ENCODE measurements at places on chromosomes 12 and 14.

- H3K4me3 ChIP-seq = no peak overlapping the region
- H3K27me3 ChIP-seq = no peaks in the 10 kb centered on the region
- H3K4me1 ChIP-seq = no peaks in the 10 kb centered on the region
- peak; percentile 83 for DNase-seq
Observed at GRCh38 chr14:72680853-72681640, 212.9 kb downstream of the DPF3 start.

DNA sequence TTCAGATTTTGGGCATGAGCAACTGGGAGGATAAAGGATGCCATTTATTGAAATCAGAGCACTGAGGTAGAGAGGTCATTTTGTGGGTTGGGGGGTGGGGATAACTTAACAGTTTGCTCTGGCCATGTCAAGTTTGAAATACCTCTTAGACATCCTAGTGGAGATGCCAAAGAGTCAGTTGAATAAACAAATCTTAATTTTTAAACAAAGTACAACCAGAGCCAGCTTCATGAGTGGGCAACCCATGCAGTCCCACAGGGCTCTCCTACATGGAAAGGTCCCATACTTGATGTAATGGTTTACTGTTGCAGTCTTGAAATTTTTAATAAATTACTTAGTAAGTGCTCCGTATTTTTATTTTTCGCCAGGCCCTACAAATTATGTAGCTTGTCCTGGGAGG is 81.2 kb downstream of the ANO4 start:
- H3K27ac ChIP-seq = no peak overlapping the region
- no peaks in the 10 kb centered on the region for H3K36me3 ChIP-seq
- no peaks in the 10 kb centered on the region for H3K27me3 ChIP-seq

DNA sequence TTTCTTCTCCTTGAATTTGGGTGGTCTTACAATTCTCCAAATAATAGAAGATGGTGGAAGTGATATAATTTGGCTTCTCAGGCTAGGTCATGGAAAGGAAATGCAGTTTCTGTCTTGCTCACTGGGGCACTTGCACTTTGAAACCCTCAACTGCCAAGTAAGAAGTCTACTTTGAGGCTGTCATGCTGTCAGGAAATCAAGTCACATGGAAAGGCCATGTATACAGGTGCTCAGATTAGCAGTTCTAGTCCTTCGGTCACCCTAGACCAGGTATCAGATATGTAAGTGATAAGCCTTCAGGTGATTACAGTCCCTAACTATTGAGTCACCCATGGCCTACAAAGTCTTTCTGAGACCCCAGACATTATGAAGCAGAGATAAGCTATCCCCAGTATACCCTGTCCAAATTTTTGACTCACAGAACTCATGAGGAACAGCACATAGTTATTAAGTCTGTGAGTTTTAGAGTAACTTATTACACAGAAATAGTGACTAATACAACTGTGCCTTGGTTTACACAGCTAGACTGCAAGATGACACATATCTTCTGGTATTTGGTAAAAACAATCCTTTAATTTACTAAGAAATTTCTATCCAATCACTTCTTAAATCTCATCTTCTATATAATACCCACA is 26.3 kb upstream of the BBS10 start:
- peaks cover 7% of the 10 kb centered on the region for H3K36me3 ChIP-seq
- H3K4me3 ChIP-seq = no peak overlapping the region
- no peak for DNase-seq
- no peak overlapping the region for H3K27ac ChIP-seq
- H3K27me3 ChIP-seq = no peaks in the 10 kb centered on the region

DNA sequence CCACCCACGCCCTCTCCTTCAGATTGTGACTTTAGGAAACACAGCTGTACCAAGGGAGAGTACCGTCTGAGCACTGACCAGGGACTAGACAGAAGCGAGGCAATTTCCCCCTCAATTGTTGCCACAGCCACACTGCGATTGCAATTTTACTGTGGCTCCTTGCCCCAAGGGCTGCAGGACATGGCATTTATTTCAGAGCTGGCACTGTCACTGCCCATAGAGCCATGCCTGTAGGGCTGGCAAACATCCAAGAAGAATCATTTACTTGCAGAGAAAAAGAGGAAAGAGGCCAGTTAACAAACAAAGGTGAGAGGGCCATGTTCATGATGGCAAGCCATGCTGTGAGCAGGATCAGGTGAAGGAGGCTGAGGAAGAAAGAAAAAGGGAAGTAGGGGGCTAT is 129.6 kb downstream of the EMP1 start:
- H3K27me3 ChIP-seq = no peaks in the 10 kb centered on the region
- H3K36me3 ChIP-seq = no peaks in the 10 kb centered on the region
- no peaks in the 10 kb centered on the region for H3K4me1 ChIP-seq
- DNase-seq = no peak

DNA sequence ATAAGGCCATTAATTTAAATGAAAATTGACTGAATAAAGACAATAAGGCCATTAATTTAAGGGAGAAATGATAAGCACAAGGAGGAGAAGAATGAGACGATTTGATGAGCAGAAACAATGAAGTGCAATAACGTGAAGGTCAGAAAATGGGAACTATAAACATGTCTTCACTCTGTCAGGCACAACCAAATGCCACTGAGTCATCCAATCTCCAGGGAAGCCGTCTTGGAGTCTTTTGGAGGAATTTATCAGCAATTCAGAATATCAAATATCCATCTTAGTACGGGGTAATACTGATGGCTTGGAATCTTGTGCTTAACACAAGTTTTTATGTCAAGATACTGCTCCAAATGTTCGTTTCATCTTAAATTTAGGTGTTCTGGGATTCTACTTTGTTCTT is 159.9 kb downstream of the CAPZA3 start:
- peaks cover 2% of the 10 kb centered on the region for H3K4me1 ChIP-seq
- DNase-seq = no peak
- H3K27ac ChIP-seq = no peak overlapping the region
- H3K4me3 ChIP-seq = no peak overlapping the region
- no peaks in the 10 kb centered on the region for H3K36me3 ChIP-seq

- H3K4me1 ChIP-seq = peaks cover 2% of the 10 kb centered on the region
- no peak overlapping the region for H3K4me3 ChIP-seq
- DNase-seq = no peak
Observed at GRCh38 chr14:91167380-91167770, 53.5 kb downstream of the DGLUCY start.

DNA sequence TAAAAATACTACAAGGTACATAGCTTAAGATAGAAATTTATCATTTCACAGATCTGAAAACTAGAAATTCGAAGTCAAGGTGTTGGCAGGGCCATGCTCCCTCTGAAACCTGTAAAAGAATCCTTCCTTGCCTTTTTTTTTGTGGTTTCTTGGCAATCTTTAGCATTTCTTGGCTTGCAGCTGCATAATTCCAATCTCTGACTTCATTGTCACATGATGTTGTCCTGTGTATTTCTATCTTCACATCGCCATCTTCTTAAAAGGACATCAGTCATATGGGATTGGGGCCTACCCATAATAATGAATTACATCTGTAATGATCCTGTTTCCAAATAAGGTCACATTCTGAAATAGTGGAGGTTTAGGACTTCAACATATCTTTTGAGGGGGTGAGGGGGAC is 250.4 kb downstream of the TMTC2 start:
- H3K36me3 ChIP-seq = no peaks in the 10 kb centered on the region
- no peak overlapping the region for H3K27ac ChIP-seq
- no peak for DNase-seq
- H3K4me3 ChIP-seq = no peak overlapping the region
- no peaks in the 10 kb centered on the region for H3K27me3 ChIP-seq
- peaks cover 1% of the 10 kb centered on the region for H3K4me1 ChIP-seq

DNA sequence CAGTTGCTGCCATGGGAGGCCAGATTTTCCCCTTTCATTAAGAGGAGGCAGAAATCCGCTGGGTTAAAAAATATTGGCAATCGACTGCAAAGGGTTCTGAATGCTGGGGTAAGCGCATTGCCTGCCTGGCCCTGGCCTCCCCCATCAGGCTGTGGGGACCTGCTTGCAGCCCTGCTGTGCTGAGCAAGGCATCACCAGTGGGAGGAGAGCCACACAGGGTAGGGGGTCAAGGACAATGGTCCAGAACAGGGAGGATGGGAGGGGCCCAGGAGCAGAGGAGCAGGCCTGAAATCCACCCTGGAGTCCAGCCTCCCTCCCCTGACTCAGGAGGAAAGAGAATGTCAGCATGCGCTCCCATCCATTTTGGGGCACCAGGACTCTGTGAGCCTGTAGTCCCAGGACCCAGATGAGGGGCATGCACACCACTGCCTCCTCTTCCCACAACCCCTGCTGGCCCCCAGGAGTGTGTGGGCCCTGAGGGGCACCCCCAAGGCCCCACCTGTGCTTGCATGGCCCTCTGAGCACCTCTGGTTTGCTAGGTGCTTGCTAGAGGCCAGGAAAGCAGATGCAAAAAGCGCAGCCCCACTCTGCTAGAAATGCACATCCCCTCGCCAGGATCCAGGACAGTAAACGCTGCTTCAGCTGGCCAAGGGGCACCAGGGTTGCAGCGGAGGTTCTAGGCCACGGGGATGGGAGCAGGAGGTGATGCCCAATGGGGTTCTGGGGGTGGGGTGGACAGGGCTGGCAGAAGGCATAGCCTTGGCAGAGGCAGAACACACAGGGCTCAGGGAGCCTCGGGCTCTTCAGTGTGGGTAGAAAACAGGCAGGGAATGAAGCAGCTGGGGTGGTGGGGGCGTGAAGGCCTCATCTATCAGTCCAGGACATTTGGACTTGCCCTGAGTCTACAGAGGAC is 14.6 kb downstream of the TESC start:
- no peak overlapping the region for H3K27ac ChIP-seq
- DNase-seq = no peak
- H3K36me3 ChIP-seq = no peaks in the 10 kb centered on the region
- no peak overlapping the region for H3K4me3 ChIP-seq
- no peaks in the 10 kb centered on the region for H3K4me1 ChIP-seq

DNA sequence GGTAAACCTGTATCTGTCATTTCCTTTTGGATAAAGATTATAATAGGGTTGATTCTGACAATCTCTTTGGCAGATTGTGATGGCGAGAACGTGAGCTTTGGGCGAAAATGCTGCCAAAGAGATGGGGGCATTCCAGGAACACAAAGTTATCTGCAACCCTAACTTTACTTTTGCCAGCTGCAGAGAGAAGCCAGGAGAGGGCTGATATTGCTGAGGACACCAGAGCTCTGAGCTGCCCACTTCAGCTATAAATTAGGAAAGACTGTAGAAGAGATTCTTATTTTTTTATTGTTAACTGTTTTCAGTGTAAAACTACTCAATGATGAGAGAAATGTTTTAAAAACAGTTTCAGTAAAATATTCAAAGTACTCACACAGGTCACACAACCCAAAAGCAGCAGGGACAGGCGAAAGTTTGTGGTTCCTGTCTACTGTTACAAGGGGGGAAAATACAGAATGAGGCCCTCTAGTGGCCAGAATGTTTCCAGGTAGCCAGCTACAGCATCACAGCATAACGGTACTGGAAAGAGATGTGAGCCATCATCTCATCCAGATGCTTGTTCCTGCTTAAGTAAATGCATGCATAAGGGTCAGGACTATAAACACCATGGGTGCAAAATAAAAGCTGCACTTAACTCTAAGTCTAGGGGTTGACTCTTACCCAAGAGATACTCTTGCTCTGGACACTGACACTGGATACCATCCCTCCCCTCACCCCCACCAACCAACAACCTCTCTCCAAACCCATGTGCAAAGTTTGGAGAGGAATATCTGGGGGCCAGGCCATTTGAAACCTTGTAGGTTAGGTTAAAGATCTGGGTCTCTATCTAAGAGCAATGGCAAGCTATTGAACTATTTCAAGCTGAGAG is 498.4 kb downstream of the RMST start:
- H3K4me1 ChIP-seq = no peaks in the 10 kb centered on the region
- H3K4me3 ChIP-seq = no peak overlapping the region
- H3K36me3 ChIP-seq = no peaks in the 10 kb centered on the region
- H3K27ac ChIP-seq = no peak overlapping the region
- peak; percentile 5 for DNase-seq
- H3K27me3 ChIP-seq = no peaks in the 10 kb centered on the region

DNA sequence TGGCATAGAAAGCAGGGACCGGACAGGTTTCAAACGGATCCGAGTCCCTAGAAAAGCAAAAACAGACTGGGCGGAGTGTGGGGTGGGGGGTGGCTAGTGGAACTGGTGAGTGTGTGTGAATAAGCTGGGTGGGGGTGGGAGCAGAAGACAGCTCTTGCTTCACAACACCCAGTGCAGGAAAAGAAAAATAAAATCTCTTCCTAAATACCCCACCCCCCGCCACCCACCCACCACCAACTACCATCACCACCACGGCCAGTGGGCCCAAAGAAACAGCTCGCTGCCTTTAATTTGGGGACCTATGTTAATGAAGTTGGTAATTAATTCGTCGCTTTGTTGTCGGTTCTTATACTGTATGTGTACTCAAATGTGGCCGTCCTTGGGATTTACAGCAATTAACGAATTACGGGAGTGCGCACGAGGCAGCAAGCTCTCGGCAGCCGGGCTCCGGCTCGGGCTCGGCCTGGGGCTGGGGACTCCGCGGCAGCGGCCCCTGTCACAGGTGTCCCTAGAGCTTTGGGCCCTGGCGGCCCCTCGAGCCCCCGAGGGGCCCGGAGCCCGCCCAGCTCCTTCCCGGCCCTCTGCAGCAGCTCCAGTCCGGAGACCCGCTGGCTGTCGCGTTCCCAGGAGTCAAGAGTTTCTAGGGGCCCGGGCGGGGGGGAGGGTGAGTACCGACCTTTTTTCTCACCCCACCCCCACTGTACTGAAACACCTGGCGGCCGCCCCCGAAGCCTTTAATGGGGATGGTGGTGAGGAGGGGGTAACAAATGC is 1.5 kb upstream of the OTX2 start:
- H3K4me1 ChIP-seq = no peaks in the 10 kb centered on the region
- peaks cover 70% of the 10 kb centered on the region for H3K27me3 ChIP-seq
- no peak overlapping the region for H3K27ac ChIP-seq
- H3K36me3 ChIP-seq = no peaks in the 10 kb centered on the region

DNA sequence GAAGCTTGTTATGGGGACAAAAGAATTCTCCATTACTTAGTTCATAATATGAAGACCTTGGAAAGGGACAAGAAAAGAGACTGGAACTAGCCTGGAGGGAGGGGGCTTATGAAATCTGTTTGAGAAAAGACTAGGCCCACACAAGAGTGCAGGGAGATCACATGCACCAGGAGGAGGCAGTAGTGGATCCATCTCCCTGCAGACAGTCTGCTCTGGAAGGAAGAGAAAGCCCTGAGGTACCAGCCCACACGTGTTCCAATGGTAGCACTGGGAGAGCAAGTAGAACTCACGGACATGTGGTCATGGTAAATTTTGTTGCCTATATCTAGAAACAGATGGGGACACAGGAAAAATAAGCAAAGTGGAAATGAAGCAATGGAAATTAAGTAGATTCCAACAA is 445.4 kb downstream of the SOX5 start:
- DNase-seq = no peak
- no peaks in the 10 kb centered on the region for H3K27me3 ChIP-seq
- H3K4me3 ChIP-seq = no peak overlapping the region
- H3K36me3 ChIP-seq = no peaks in the 10 kb centered on the region
- H3K27ac ChIP-seq = no peak overlapping the region

DNA sequence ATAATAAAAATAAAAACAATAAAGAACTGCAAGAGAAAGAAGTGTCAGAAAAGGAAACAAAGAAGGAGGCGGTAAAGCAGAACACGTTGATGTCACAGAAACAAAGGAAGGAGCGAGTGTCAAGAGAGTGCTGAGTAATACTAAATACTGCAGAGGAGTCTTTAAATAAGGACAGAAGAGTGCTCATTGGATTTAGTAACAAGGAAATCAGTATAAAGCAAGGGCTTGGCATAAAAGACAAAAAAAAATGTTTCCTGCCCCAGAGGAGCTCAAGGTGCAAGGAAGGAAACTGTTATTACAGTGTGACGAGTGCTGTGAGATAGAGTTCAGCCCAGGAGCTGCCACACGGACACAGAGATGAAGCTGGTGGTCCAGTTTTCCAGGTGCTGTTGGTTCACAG is 8.4 kb upstream of the TUBA1A start:
- H3K4me3 ChIP-seq = no peak overlapping the region
- no peaks in the 10 kb centered on the region for H3K4me1 ChIP-seq
- DNase-seq = no peak
- H3K27me3 ChIP-seq = no peaks in the 10 kb centered on the region
